Fibroblast of lung (primary cell): ENCODE measurements at places on chromosomes 4 and X. TPM values are rescaled to one million over a fixed set of nuclear protein-coding genes. Genes with fewer than 3 reads are reported as not detected.

GRCh38 chr4:101785486-101785885 is 5.0 kb upstream of the BANK1 start:
- DNase-seq, result no peak

DNA sequence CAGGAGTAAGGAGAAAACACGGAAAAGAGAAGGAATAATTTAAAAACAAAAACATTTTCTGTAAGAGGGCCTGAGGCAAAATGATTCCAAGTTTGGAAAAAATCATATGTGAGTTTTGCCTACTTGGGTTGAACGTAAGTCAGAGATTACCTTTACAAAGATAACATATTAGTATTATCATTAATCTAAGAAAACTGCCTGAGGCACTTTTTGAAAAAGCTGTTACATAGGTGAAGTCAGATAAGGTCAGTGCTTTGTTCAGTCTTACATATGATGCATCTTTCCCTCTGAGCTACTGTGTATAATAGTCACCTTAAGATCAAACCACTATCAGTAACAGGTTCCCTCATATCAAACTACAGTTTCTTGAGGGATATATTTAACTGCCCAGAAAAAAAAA is 287.2 kb downstream of the TMA16 start:
- no peak for DNase-seq

PLP1 gene
- 0.12 and 0.17 TPM in 2 replicates for polyA plus RNA-seq

GRCh38 chrX:13265111-13265510 is 54.7 kb downstream of the ATXN3L start:
- DNase-seq, result no peak

- no peak for DNase-seq
These were observed 26.1 kb upstream of the SORCS2 start for GRCh38 chr4:7166237-7166636.
